Hematopoietic multipotent progenitor cell treated with erythropoietin and hydrocortisone succinate and interleukin-3 and kit ligand, for 17 days (in vitro differentiated cells): ENCODE measurements at places on chromosomes 7 and 10.

GRCh38 chr10:7892146-7892545 lies 73.8 kb downstream of the TAF3 start:
- no peak for DNase-seq

DNA sequence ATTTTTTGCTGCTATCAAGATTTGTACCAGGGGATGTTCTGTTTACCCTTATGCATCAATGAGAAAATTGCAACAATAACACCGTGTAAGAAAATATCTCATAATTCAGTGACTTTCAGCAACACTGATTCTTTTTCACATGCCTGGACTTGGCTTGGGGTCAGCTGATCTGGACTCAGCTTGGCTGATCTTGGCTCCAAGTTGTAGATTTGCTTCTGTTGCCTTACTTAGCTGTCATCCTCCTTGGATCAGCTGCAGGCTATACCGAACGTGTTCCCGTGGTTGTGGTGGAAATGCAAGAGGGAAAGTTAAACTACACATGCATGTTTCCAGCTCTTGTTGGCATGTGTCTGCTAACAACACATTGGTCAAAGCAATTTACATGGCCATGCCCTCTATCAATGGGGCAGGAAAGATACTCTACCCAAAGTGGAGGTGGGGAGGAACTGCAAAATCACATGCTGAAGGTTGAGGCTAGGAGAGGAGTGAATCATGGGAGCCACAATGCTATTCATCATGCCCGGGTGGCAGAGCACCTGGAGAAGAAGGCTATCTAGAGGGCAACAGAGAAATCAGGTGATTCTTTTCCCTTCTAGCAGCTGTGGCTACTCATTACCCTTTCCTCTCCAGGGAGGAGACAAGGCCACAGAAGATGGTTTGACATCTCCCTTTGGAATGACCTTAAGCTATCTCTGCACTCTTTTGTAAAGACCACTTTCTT lies 1276.3 kb upstream of the AUTS2 start:
- DNase-seq = no peak

DNA sequence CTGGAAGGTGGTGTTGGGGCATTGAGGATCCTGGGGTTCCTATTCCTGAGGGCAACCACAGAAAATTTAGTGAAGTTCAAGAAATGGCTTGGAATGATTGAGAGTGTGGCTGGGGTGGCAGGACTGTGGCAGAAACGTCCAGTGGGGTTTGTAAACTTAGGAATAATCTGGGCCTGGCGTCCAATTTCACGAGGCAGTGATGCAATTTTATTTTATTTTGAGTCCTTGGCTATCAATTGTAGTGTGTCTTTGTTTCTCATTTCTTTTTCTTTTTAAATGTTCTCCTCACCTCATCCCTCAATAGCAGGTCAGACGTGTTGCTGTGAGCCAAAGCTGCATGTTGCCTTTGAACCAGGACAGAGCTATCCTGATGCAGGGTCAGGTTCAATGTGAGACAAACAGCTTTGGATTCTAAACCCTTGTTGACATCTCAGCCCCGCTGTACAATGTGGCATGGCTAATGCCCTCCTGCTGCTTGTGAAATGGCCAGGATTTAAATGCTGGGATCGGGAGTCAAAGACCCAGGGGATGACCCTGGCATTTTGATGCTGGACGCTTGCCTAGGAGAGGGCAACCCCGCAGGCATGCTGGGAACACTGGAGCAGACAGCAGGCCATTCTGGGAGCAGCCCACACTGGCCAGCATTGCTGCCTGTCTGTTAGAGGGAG lies 64.8 kb downstream of the RBM20 start:
- no peak for DNase-seq

DNA sequence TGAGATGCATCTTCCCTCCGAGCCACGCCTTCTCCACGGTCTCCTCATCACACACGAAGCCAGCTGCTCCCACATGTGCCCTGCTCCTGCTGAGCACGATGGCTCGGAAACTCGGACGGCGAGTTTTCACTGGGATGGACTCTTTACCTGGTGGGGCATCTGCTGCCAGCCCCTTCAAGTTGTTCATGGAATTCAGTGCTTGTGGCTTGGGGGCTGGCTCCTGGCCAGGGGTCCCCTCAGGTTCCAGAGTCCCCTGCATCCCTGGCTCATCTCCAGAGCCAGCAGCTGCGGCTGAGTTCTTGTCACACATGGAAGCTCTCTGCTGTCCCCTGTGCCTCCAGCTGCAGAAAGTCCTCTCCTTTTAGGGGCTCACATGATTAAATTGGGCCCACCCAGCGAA lies 654.0 kb downstream of the SDK1 start:
- no peak for DNase-seq

DNA sequence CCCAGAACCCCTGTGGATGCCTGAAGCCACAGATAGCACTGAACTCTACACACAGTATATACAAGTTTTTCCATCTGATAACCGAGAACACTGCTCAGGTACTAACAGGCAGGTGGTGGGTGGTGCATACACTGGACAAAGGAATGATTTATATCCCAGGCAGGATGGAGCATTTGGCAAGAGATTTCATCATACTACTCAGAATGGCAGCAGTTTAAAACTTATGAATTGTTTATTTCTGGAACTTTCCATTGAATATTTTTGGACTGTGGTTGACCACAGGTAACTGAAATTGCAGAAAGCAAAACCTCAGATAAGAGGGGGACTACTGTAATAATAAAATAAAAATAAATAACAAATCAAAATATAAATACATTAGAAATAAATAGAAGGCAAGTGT lies 10.9 kb upstream of the KCNMA1 start:
- DNase-seq = no peak

- DNase-seq = no peak
Measured at GRCh38 chr7:2640846-2641316, 9.1 kb downstream of the TTYH3 start.

DNA sequence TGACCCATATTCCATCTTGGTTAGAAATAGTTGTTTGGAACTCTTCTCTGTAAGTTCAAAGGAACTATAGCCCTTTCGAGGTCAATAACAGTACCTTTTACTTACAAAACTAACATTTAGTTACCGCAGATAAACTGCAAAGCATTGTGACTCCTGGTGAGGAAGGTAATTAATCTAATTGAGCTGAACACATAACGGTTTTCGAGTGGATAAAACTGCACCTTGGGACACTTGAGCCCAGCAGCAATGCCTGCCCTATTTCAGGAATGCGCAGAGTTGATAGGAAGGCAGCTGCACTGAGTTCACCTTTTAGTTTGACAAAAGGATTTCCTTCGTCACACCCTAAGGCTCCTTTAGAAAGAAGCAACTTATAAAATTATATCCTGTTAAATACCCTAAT lies 75.4 kb downstream of the JAZF1 start:
- DNase-seq = no peak

DNA sequence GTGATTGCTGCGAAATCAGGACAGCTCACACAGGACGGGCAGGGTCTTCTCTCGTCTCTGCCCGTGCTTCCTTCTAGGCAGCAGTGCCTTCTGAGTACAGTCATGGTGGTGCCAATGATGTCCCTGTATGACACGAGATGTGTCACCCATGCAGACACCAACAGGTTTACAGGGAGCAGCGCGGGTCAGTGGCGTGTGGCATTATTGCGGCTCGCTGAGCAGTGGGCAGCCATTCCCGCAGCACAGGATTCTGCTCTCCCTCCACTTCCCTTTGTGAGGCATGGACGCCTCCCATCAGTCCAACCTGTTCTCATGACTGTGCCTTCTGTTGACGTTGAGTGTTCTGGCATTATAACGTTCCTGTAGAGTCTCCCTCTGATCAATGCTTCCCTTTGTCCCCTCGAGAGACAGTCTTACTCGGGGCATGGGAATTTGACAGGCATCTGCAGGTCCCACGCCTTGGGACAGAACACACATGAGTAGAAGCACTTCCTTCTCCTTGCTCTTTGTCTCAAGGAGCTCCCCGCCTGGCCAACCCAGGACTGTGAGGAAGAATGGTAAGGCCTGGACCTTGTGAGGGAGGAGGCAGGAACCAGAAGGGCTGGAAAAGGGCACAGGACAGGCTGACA lies 219.5 kb downstream of the PAXIP1 start:
- no peak for DNase-seq

GRCh38 chr7:79293655-79294142 lies 159.8 kb downstream of the MAGI2 start:
- no peak for DNase-seq
